ENCODE measurements at places on chromosomes 2 and 18. TPM values are rescaled to one million over a fixed set of nuclear protein-coding genes. Genes with fewer than 3 reads are reported as not detected.

The FASTKD1 gene
- 38.3 TPM for total RNA-seq

The PARD3B gene
- 23.8 TPM for total RNA-seq

The LYPD1 gene
- 1.5 TPM for total RNA-seq

The TOGARAM2 gene
- 15.4 TPM for total RNA-seq

The SERPINB4 gene
- total RNA-seq, result not detected

DNA sequence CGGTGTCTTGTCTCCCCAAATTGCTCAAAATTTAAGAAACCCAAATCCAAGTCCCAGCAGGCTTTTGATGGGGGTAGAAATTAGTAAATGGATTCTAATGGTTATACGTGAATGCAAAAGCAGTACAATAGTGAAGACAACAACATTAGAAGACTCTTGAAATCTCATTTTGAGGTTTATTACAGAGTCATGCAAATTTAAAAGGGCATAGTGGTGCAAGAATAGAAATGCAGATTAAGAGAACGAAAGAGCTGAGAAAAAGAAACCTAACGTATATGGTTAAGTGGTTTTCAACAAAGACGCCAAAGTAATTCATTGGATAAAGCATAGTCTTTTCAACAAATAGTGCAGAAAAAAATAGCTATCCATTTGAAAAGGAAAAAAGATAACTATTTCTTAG, 33.2 kb upstream of the CXXC1 start:
- DNase-seq, result no peak
- H3K36me3 ChIP-seq, result no peaks in the 10 kb centered on the region
- peaks cover 16% of the 10 kb centered on the region for H3K27me3 ChIP-seq
- no peak overlapping the region for H3K27ac ChIP-seq

The NBEAL1 gene
- 67.2 TPM for total RNA-seq

GRCh38 chr2:51013079-51013932, 18.6 kb downstream of the NRXN1 start:
- peak; percentile 62 for DNase-seq
- H3K27ac ChIP-seq, result no peak overlapping the region
- H3K4me3 ChIP-seq, result no peak overlapping the region
- H3K4me1 ChIP-seq, result peaks cover 6% of the 10 kb centered on the region

The KCNJ3 gene
- total RNA-seq, result not detected

GRCh38 chr2:197996583-197996982, 192.2 kb downstream of the PLCL1 start:
- no peak for DNase-seq
- no peak overlapping the region for H3K27ac ChIP-seq
- H3K4me3 ChIP-seq, result no peak overlapping the region

The NOL4 gene
- total RNA-seq, result 0.56 TPM

The EFR3B gene
- total RNA-seq, result 9.0 TPM

DNA sequence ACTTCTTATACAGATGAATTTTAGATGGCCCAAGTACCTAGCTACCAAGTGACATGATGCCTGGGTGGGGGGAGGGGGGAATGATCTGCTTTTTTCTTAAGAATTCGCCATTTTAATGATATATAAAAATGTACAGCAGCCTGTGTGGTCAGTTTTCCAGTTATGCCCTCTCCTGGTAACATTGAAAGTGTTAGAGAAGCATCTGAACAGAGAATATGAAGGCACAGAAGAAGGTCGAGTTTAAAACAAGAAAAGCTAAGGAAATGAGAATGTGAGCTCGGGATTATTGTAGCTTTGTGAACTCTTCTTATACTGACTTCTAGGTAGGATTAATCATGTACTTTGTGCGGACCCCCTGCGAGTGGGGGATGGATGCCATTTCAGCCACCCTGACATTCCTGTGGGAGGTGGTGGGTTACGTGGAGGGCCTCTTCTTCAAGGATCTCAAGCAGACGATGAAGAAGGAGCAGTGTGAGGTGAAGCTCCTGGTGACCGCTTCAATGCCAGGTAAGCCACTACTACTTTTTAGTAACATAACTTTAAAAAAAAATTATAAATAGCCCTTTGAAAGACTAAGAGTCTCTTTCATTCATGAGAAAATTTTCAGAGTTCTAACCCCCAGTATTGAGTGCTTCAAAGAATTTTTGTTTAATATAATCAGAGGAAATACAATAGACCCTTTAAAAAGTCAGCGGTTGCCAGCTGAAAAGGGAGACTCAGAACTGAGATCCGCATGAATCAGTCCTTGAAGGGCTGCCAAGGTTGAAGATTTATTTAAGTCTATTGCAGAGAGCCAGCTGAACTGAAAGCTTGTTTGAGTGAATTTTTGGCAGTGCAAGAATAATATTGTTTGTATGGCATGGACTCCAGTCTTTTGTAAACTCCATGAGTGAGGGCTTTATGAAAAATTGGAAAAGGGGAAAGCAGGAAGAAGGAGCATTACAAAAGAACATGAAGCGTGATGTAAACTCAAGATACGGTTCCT, 68.6 kb upstream of the RPE start:
- no peaks in the 10 kb centered on the region for H3K27me3 ChIP-seq
- H3K27ac ChIP-seq, result no peak overlapping the region
- no peak for DNase-seq
- H3K4me3 ChIP-seq, result no peak overlapping the region

DNA sequence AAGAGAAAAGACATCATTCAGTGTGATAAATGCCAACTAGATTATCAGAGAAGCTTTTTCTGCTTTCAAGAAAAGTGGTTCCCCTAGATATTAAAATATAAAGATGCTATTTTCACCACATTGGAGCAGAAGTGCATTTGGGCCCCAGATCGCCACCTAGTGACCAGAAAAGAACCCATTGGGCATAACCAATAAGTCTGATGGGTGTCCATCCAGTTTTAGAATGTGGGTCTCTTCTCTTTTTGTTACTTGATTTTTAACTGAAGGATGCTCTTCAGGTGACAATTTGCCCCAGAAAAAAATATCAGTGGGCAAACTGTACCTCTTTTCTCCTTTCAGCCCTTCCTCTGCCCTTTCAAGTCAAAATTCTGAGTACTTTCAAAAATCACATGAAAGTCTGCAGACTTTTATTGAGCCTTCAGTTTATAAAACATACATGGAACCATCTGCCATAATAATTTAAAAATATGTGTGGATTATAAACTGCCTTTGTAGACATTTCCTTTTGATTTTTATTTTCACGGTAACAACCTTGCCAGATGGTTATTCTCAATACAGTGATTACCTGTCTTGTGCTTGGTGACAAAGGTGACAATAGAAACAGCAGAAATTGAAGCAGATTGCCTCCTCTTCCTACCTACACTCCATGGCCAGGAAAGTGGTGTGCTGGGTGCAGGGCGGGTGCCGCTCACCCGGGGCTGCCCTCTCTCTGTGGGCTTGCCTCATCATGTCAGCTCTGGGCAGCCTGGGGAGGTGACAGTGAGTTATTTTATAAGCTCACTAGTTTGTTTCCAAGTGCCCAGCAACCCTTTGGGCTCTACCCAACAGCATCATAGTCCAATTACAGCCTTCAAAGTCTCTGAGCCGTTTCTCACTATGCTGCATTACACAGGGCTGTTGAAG, 124.5 kb downstream of the DCDC2C start:
- no peak overlapping the region for H3K4me3 ChIP-seq
- H3K4me1 ChIP-seq, result no peaks in the 10 kb centered on the region
- no peak for DNase-seq
- H3K36me3 ChIP-seq, result no peaks in the 10 kb centered on the region
- H3K27me3 ChIP-seq, result no peaks in the 10 kb centered on the region

GRCh38 chr2:19700861-19701585, 200.8 kb downstream of the TTC32 start:
- no peaks in the 10 kb centered on the region for H3K4me1 ChIP-seq
- H3K27me3 ChIP-seq, result no peaks in the 10 kb centered on the region
- no peak overlapping the region for H3K27ac ChIP-seq
- DNase-seq, result no peak
- H3K36me3 ChIP-seq, result no peaks in the 10 kb centered on the region

- no peak overlapping the region for H3K4me3 ChIP-seq
- no peaks in the 10 kb centered on the region for H3K4me1 ChIP-seq
- DNase-seq, result no peak
- H3K36me3 ChIP-seq, result no peaks in the 10 kb centered on the region
These were observed 124.2 kb upstream of the SIX3 start for GRCh38 chr2:44817256-44817655.

The EGR4 gene
- not detected for total RNA-seq

The SLC25A52 gene
- total RNA-seq, result not detected

- H3K4me1 ChIP-seq, result no peaks in the 10 kb centered on the region
- DNase-seq, result no peak
- H3K27me3 ChIP-seq, result no peaks in the 10 kb centered on the region
- no peak overlapping the region for H3K27ac ChIP-seq
These were observed 22.5 kb upstream of the RAB27B start for GRCh38 chr18:54805571-54806334.

The BCS1L gene
- total RNA-seq, result 26.7 TPM

- no peak overlapping the region for H3K4me3 ChIP-seq
- H3K27ac ChIP-seq, result no peak overlapping the region
- no peaks in the 10 kb centered on the region for H3K4me1 ChIP-seq
- no peak for DNase-seq
- H3K36me3 ChIP-seq, result no peaks in the 10 kb centered on the region
- H3K27me3 ChIP-seq, result no peaks in the 10 kb centered on the region
These were observed 135.3 kb downstream of the CCDC148 start for GRCh38 chr2:158321264-158321663.

DNA sequence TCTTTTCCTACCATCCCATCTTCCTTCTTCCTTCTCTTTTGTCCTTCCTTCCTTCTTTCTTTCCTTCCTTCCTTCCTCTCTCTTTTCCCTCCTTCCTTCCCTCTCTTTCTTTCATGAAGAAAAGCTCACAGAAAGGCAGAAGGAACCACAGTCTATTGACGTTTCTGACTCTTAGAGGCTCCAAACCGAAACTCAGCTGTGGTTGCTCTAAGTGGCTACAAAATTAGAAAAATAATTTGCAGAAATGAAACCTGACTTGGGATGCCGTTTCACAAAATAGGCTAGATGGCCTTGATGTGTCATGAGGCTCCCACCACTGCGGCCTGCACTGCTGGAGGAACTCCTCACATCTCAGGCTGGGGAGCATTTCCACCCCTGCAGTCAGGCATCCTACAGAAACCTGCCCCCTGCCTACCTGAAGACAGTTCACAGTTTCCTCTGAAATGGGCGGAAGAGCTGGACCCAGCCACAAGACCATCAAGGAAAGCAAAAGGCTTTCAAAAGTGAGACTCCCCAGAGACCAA, 165.6 kb downstream of the SMAD7 start:
- peak; percentile 76 for DNase-seq
- peak overlapping the region; percentile 59 for H3K27ac ChIP-seq
- no peak overlapping the region for H3K4me3 ChIP-seq
- H3K36me3 ChIP-seq, result no peaks in the 10 kb centered on the region

The GPBAR1 gene
- 4.6 TPM for total RNA-seq

The CHST9 gene
- 5.6 TPM for total RNA-seq

DNA sequence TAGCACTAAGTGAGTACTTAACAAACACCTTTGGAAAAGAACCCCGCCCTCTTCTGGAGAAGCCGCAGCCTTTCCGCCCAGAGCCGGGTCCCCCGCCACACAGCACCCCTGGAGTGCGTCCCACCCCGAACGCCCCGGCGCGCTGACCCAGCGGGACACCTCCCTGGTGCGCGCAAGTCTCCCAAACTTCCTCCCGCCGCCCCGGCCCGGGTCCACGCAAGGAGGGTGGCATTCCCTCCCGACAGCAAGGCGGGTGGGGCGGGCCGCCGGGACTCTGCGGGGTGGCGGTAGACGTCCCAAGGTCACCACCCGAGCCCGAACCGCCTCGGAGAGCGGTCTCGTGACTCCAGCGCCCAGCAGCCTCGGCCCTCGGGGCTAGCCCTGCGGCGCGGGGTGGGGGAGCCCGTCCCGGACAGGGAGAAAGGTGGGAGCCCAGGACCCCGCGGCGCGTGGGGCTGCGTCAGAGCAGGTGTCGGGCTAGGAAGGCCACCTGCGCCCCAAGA, 598 bp downstream of the CCDC93 start:
- DNase-seq, result peak; percentile 74
- H3K27me3 ChIP-seq, result no peaks in the 10 kb centered on the region
- peaks cover 3% of the 10 kb centered on the region for H3K36me3 ChIP-seq
- H3K4me3 ChIP-seq, result peak overlapping the region; percentile 100
- peak overlapping the region; percentile 94 for H3K27ac ChIP-seq

DNA sequence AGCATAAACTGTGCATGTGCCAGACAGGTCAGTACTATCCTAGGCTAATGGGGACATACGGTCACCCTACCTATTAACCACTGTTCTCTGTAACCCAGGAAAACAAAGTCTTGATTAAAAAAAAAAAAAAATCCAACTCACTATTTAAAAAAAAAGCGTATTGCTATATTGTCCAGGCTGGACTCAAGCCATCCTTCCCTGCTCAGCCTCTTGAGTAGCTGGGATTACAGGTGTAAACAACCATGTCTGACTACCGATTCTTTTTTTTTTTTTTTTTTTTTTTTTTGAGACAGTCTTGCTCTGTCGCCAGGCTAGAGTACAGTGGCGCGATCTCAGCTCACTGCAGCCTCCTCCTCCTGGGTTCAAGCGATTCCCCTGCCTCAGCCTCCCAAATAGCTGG, 11.6 kb downstream of the ATAD2B start:
- H3K36me3 ChIP-seq, result no peaks in the 10 kb centered on the region
- H3K4me1 ChIP-seq, result peaks cover 17% of the 10 kb centered on the region
- no peak for DNase-seq
- no peaks in the 10 kb centered on the region for H3K27me3 ChIP-seq

The UCN gene
- total RNA-seq, result 4.0 TPM

DNA sequence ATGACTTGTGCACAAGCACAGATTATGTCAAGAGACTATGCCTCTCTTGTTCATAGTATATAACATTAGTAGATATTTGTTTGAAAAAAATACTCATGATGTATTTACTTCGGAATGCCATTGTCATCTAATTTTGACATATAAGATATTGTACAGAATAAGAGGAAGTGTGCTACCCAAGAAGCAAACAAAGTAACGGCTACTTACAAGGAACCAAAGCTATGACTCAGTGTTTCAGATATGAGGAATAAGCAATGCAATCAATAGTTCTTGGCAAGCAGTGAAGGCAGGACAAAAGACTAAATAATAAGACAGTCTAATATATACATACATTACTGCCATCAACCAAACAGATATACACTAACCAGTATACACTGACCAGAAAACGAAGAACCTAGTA, 256.3 kb downstream of the CCDC178 start:
- H3K36me3 ChIP-seq, result no peaks in the 10 kb centered on the region
- no peak overlapping the region for H3K4me3 ChIP-seq
- no peak for DNase-seq
- H3K27me3 ChIP-seq, result no peaks in the 10 kb centered on the region
- no peak overlapping the region for H3K27ac ChIP-seq

GRCh38 chr2:48345176-48345575, 184.8 kb upstream of the STON1 start:
- H3K27ac ChIP-seq, result no peak overlapping the region
- DNase-seq, result no peak
- no peak overlapping the region for H3K4me3 ChIP-seq
- H3K4me1 ChIP-seq, result peaks cover 55% of the 10 kb centered on the region
- H3K36me3 ChIP-seq, result no peaks in the 10 kb centered on the region

The KIAA2012 gene
- 2.8 TPM for total RNA-seq

DNA sequence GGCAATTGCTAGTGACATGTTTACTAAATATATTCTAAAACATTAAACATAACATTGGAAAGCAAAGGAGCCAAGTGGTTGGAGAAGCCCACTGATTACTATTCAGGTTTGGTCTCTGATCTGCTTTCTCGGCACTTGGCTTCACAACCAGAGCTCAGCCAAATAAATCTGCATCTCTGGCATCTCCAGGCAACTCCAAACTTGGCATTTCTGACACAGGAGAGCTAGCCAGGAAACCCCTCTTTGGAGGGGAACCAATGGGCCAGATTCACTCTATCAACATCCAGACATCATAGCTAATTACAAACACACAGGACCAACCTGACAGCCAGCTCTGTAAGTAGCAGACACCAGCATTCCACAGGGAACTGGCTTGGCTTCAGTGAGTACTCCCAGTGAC, 150.3 kb upstream of the ETAA1 start:
- no peak for DNase-seq
- H3K27ac ChIP-seq, result no peak overlapping the region
- H3K4me3 ChIP-seq, result no peak overlapping the region
- H3K36me3 ChIP-seq, result no peaks in the 10 kb centered on the region

Measured in lower lobe of right lung (tissue), 2 donors.